ENCODE measurements at places on chromosomes 4 and X. TPM values are rescaled to one million over a fixed set of nuclear protein-coding genes. Genes with fewer than 3 reads are reported as not detected.
A peak's percentile ranks its signal among the peaks of the same experiment; 100 is the strongest.

- H3K36me3 ChIP-seq, result no peaks in the 10 kb centered on the region
- no peak for DNase-seq
- H3K4me3 ChIP-seq, result no peak overlapping the region
- no peaks in the 10 kb centered on the region for H3K27me3 ChIP-seq
- H3K27ac ChIP-seq, result no peak overlapping the region
- H3K4me1 ChIP-seq, result no peaks in the 10 kb centered on the region
Observed at GRCh38 chr4:101954351-101954750, 163.8 kb downstream of the BANK1 start.

Gene TMSB15C
- 0.78 TPM for total RNA-seq

Gene PLXNB3
- 4.0 TPM for total RNA-seq

Gene PPBP
- not detected for total RNA-seq

- no peaks in the 10 kb centered on the region for H3K36me3 ChIP-seq
- no peaks in the 10 kb centered on the region for H3K4me1 ChIP-seq
- H3K27ac ChIP-seq, result no peak overlapping the region
Observed at GRCh38 chr4:13399257-13399656, 84.9 kb downstream of the RAB28 start.

DNA sequence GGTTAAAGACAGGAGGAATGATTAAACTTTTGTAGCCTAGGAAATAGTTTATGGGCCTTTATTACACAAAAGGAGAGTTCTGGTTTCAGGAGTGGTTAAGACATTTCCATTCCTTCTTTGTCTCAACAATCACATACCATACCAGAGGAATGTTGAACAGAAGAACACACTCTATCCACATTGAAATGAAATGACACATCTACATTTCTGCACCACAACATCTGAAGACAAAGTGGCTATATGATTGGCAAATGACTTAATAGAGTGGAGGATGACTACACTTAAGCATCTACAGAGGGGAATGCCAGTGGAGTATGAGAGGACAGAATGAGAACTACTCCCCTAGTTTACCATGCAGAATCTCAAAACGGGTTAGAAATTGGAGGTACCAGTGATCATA is 8.0 kb downstream of the CYP2U1 start:
- H3K36me3 ChIP-seq, result no peaks in the 10 kb centered on the region
- H3K4me1 ChIP-seq, result no peaks in the 10 kb centered on the region
- no peaks in the 10 kb centered on the region for H3K27me3 ChIP-seq
- no peak overlapping the region for H3K27ac ChIP-seq

GRCh38 chr4:27692158-27692557 is 831.5 kb downstream of the STIM2 start:
- no peaks in the 10 kb centered on the region for H3K27me3 ChIP-seq
- no peaks in the 10 kb centered on the region for H3K36me3 ChIP-seq
- no peak overlapping the region for H3K4me3 ChIP-seq
- H3K27ac ChIP-seq, result no peak overlapping the region
- no peaks in the 10 kb centered on the region for H3K4me1 ChIP-seq

DNA sequence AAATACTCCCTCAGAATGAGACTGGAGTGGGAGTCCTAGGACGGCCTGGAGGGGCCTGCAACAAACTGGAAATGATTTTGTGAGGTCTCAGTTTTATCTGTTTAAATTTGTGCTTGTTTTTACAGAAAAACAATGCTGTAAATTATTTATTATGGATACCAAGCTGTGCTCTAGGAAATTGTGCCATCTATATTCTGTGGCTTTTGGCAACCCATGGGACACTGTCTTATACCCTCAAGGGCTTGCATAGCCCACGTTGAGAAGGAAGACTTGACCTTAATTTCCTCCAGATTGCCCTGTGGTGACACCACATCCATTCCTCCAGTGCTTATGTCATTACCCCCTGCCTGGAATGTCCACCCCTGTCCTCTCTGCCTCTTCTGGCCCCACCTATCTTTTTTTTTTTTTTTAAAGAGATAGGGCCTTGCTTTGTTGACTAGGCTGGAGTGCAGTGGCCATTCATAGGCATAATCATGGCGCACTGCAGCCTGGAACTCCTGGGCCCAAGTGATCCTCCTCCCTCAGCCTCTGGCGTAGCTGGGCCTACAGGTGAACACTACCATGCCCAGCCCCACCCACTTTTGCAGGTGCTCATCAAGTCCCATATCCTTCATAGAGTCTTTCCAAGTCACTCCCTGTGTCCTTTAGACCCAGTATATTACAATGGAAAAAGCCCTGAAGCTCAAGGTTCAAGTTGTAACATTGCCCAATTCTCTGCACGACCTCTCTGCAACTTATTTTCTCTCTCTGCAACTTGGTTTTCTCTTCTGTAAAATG is 77.4 kb downstream of the HPRT1 start:
- H3K4me1 ChIP-seq, result peaks cover 3% of the 10 kb centered on the region
- H3K36me3 ChIP-seq, result no peaks in the 10 kb centered on the region
- no peaks in the 10 kb centered on the region for H3K27me3 ChIP-seq

- no peaks in the 10 kb centered on the region for H3K36me3 ChIP-seq
- peak overlapping the region; percentile 58 for H3K27ac ChIP-seq
- H3K27me3 ChIP-seq, result no peaks in the 10 kb centered on the region
- no peak for DNase-seq
- H3K4me3 ChIP-seq, result no peak overlapping the region
Observed at GRCh38 chr4:76197971-76198410, 15.6 kb downstream of the SCARB2 start.

DNA sequence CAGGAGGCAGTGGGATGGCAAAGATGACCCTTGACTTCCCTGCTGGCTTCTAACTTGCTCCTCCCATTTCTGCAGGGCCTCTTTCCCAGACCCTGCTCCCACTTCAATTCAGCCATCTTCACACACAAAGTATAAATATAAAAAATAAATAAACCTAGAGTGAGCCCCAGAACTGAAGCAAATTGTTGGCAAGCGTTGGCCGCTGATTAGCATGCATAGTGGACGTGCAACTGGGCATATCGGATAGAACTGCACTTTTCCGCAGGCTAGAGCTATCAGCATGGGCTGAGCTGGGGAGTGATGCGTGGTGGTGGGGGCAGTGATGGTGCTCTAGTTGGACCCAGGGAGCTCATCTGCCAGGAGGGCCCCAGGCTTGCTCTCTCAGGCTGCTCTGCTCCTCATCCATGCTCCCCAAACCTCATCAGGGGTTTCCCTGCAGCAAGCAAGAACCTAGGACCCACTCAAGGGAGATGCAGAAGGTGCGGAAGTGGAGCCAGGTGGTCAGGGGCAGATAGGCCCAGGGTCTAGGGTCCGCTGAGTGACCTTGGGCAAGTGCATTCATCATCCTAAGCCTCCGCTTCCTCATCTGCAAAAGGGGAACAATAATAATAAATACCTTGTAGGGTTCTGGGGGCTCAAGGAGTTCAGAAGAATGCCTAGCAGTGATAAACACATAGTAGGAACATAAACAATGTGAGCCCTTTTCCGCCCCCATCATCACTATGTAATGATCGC is 146.8 kb upstream of the PJA1 start:
- no peaks in the 10 kb centered on the region for H3K27me3 ChIP-seq
- no peaks in the 10 kb centered on the region for H3K36me3 ChIP-seq
- no peaks in the 10 kb centered on the region for H3K4me1 ChIP-seq

Gene GAGE12C
- not detected for total RNA-seq

DNA sequence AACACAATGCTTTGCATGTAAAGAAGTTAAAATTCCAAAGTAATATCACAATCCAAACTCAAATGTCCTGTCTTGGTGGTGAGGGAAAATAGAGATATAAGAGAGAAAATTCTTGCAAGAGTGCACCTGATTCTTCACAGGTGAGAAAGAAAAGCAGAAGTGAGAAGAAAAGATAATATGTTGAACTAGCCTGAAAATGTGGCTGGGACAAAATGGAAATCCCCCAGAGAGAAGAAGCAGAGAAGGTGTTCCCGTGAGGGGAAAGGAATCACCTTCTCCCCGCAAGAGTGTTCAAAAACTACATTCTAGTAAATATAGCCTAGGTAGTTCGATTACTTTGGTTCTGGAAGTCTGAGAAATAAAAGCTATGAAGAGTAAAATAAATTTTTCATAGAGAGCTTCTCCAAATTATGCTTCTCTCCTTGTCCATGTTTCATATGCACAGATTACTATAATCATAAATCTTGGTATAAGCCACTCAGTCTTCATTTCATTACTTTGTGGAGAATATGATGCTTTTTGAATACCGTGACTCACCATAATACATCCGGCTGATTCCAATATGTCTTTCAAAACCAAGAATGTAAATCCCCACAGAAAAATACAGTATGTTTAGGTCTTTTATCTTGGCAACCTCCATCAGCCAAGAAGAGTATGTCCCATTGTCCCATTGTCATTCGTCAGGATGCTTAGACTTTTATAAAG is 63.1 kb downstream of the COX18 start:
- H3K4me3 ChIP-seq, result no peak overlapping the region
- H3K27ac ChIP-seq, result no peak overlapping the region
- no peak for DNase-seq

GRCh38 chr4:104330125-104330905 is 164.4 kb downstream of the CXXC4 start:
- H3K4me3 ChIP-seq, result no peak overlapping the region
- no peaks in the 10 kb centered on the region for H3K36me3 ChIP-seq
- no peaks in the 10 kb centered on the region for H3K4me1 ChIP-seq
- H3K27me3 ChIP-seq, result no peaks in the 10 kb centered on the region
- no peak for DNase-seq

GRCh38 chr4:98921292-98921691 is 7.6 kb downstream of the EIF4E start:
- no peak overlapping the region for H3K27ac ChIP-seq
- no peaks in the 10 kb centered on the region for H3K4me1 ChIP-seq
- H3K4me3 ChIP-seq, result no peak overlapping the region
- no peaks in the 10 kb centered on the region for H3K36me3 ChIP-seq
- no peak for DNase-seq
- no peaks in the 10 kb centered on the region for H3K27me3 ChIP-seq

Data from pancreas (tissue), 10 donors.